ENCODE measurements at places on chromosomes 6 and 20.

GRCh38 chr20:62691487-62691886 lies 17.1 kb upstream of the NTSR1 start:
- no peak for DNase-seq

DNA sequence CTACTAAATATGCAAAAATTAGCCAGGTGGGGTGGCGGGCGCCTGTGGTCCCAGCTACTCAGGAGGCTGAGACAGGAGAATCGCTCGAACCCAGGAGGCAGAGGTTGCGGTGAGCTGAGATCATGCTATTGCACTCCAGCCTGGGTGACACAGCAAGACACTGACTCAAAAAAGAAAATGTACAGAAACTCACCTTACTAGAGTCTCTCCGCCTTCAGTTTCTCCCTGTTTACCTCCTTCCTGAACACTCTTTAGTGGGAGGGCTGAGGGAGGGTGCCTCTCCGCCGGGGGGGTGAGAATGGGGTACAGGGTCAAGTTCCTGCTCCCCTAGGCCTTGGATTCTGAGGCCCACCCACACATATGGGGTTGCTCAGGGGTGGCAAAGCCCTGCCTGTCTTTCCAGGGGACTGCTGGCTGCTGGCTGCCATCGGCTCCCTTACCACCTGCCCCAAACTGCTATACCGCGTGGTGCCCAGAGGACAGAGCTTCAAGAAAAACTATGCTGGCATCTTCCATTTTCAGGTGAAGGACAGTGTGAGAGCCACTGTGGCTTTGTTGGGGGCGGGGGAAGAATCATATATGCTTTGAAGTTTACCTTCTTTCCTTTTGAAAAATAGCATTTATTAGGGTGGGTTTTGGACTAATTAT lies 13.4 kb downstream of the CAPN11 start:
- DNase-seq = no peak

- no peak for DNase-seq
Measured at GRCh38 chr6:139743664-139744437, 369.4 kb upstream of the CITED2 start.

DNA sequence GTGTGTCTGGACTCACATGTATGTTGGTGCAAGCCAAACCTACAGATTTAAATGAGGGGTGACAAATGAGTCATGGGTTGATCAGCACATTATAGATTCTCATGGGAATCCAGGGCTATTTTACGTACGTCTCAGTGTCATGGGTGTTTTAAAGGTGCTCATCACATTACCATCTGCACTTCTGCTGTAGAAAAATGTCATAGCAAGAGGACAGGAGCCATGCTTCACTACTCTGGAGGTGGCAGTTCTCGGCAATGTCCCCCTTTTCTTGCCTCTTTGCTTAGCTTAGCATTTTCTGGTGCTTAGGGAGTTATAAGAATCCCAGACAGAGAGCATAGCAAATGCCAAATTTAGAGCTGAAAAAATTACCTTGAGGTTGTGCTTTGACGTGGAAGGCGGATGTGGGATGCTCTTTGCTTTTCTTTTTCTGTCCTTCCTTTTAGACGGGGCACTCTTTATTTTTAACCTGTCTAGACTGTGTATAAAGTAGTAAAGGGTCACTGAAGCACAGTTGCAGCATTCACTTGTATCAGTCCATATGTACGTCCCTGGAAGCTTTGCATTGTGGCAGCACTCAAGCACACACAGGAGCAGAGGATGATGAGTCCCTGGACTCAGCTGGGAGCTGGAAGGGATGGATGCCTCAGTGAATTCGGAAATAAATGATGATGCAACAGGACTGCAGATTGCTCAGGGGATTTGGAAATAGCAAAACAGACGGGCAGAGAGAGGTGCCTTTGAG lies 139.7 kb downstream of the SYNDIG1 start:
- DNase-seq = no peak

DNA sequence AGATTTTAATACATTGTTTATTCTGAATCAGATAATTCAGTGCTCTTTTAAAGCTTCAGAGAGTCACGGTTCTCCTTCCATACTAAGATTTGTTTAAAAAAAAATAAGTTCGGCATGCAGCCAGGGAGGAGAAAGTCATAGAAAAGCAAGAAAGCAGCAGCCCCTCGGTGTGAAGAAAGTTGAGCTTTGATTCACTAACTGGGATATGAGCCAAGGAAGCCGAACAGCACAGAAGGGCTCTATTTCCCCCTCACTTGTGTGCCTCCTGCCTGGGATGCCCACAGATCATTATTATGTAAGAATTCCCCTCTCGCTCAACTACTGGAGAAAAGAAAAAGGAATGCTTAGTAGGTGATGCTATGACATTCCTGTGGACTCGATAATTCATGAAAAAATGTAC lies 69.3 kb upstream of the SYNJ2 start:
- DNase-seq = peak; percentile 4

DNA sequence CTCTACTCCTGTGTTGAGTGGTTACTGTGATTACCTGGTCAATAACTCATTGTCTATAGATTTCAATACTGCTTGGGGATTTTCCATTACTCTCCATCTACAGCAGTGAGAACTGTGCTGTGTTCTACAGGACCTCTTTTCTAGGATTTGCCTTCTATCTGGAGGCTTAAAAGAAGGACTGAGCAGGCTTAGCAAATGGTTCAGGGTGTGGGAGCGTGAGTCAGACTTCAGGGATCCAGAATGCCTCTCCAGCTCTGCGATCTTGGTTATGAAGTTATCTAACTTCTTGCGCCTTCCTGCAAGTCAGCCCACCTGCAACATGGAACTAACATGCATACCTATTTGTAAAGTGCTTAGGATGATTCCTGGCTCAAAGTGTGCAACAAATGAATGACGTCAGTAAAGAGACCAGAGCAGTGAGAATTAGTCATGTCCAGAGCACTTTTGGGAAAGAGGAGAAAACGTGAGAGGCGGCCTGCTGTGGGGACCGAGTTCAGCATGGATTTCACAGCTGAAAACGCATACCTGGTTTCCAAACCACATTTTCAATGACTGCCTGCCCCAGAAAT lies 610.1 kb upstream of the CDH4 start:
- DNase-seq = no peak

GRCh38 chr6:107819964-107820337 lies 4.2 kb downstream of the SCML4 start:
- DNase-seq = no peak
